Fibroblast of gingiva (primary cell): ENCODE measurements at places on chromosomes 1 and 21.

DNA sequence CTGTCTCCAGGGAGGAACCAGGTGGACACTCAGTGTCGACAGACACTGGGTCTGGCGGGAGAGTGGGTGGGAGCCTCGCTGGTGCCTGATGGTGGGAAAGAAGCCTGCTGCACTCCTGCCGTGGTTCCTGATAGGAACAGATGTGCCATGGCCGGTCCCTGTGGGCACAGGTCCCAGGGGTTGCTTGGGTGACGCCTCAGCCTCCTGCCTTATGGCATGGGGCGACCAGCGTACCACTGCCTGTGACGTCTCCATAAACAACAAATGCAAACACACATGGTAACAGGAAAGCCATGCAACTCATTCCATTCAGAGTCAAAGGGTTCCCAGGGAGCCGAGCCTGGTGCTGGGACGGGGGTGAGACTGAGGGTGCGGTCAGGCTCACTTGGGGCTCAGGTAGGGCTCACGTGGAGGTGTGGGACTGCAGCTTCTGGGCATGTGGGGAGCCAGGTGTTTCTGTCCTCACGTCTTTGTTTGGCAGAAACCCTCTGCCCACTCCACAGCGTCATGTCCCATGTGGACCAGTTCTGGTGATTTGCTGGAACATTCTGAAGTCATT lies 34.8 kb downstream of the SNAP47 start:
- DNase-seq: no peak

GRCh38 chr1:30263888-30264671 lies 459.3 kb downstream of the MATN1 start:
- no peak for DNase-seq

DNA sequence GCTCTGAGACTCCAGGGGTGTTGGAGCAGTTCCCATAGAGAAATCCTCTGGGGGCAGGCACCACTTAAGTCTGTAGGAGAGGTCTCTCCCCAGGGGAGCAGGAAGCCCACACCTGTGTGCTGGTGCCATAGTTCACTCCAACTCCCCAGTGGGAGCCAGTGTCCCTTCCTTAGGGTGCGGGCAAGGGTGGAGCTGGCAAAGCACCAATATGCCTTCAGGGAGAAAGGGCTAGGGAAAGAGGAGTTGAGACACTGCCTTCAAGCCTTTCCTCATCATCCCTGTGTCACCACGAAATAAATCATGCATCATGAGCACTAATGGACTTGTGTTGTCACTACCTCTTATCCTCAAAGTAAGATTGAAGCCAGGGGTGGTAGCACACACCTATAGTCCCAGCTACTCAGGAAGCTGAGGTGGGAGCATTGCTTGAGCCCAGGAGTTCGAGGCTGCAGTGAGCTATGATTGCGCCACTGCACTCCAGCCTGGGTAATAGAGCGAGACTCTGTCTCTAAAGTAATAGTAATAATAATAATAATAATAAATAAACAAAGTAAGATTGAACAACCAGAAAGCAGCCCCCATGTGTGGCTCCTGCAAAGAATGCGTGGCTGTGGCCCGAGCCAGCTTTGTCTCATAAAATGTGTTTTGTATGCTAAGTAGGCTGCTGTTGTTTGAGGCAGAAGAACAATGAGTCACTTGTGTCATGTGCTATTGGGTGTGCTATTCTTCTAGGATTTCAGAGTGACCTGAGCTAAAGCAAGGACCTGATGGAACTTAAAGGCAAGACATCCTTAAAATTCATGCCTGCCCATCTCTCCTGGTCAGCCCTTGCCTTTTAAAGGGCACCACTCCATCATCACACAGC lies 6.7 kb upstream of the TIE1 start:
- DNase-seq: peak; percentile 75

GRCh38 chr1:238419209-238419608 lies 528.5 kb upstream of the ZP4 start:
- DNase-seq: no peak

DNA sequence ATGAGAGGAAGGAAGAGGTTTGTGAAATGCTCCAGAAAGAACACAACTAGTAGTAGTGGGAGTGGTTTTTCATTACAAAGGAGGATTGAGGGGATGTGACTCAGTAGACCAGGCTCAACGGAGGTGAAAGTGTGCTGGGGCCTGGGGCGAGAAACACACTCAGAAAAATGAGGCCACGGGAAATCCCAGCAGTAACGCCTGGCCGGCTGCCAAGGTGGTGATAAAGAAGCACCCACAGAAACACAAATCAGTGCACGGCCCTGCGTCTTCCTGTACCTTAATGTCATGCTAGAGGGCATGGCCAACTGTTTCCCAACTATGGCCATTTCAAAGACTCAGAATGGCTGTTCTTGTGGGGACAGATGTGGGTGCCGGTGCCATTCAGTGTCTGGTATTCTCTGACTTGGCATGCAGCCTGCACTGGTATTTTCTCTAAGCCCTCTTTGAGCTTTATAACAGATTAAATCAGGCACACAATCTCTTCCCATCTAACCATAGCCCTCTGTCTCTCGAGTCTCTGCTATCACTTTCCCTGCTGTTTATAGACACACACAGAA lies 38.2 kb downstream of the URB2 start:
- no peak for DNase-seq

- DNase-seq: peak; percentile 74
Measured at GRCh38 chr1:199742547-199742946, 285.0 kb upstream of the NR5A2 start.

GRCh38 chr1:43691871-43692815 lies 15.2 kb upstream of the ST3GAL3 start:
- DNase-seq: no peak

GRCh38 chr21:24423546-24423945 lies 1183.7 kb downstream of the MRPL39 start:
- no peak for DNase-seq

DNA sequence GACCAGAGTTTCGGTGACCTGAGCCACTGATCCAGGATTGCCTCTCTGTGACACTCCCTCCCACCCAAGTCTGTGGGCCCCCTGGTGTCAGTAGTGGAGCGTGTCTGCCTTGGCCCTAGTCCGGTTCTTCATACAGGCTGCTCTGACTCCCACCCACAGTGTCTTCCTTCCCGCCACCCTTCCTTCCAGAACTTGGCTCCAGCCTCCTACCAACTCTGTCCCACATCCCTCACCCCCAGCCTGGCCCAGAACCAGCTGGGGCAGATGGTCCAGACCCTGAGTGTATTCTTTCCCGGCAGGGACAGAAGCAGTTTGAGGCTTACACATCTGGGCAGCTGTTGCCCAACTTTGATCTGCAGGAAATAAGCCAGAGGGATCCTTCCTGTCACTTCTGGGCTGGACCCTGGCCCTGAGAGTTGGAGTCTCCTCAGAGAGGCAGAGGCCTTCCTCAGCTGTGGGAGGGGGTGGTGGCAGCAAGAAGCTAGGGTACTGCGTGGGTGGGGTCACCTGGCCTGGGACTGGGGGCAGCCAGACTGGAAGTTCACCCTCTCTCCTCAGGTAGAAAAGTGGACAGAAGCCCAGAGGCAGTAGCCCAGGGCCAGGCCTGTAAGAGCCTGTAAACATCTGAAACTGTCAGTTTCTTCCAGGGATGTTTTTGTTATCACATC lies 43.1 kb upstream of the EPS8L3 start:
- peak; percentile 51 for DNase-seq

DNA sequence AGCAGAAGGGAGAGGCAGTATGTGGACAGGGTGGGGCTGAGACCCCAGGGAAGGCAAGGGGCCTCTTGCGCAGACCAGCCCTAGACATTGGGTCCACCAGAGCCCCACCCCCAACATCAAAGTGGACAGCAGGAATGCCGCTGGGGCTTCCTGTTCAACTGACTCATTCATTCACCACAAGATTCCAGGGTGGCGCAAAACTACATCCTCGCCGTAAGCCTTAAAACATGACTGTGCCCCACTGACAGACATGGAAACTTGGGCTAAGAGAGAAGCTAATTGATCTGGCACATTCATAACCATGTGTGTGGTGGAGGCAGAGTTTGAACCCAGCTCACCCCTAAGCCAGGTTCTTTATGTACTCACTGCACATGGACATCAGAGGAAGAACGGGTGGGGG lies 14.0 kb downstream of the COL16A1 start:
- DNase-seq: peak; percentile 89

GRCh38 chr1:240927821-240928220 lies 315.9 kb upstream of the GREM2 start:
- DNase-seq: no peak

DNA sequence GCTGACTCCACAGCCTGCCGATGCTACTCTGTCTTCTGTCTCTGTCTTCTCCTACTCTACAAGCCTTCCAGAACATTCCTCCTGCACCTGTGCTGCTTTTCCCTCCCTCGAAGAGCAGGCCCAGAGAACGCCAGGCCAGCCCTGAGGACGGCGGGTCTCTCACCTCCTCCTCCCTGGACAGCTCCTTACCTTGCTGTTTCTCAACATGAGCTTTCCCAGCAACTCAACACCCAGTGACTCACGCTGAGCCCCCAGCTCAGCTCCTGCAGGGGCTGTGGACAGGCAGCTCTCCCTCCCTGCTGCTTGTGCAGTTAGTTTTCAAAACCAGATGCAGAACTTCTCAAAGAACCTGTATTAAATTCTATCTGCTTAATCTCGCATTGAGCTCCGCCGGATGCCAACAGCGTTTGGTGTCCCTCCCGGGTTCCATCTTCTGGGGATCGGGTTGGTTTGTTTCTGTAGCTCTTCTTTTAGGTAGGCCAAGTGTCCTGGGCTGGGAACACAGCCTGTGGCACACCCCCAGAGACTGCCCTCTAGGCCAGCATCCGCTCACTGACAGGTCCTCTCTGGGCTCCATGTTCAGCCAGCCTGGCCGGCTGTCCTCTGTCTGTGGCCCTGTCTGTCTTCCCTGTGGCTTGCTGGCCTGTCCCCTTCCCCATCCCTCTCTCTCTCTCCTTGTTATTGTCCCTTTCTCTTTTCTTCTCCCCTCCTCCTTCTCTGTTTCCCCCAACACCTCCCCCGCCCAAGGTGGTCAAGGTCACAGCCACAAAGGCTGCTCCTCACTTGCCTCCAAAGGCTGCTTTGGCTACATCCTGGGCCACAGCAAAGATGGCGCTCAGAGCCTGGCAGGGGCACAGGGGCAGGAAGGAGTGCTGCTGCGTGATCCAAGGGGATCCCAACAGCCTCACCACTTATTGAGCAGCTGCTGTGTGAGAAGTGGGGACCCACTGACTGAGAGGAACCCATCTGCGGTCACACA lies 391.0 kb downstream of the MATN1 start:
- no peak for DNase-seq

DNA sequence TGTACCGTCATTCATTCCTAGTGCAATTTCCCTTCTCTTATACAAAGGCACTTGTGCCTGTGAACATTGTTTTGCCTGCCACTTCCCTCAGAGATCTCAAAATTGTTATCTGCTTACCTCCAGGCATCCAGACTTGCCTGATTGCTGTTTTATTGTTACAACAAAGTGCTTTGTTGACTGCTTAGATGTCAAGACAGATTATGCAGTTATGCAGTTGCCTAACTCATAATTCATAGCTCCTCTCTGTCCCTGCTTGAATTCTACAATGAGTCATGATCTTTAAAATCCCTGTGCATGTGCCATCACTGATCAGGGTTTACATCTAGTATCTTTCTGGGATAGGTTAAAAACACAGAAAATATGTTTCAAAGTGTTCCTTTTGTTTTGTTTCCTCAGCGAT lies 24.5 kb downstream of the CXADR start:
- DNase-seq: peak; percentile 3

- DNase-seq: no peak
Measured at GRCh38 chr1:4309676-4310320, 344.6 kb upstream of the AJAP1 start.

DNA sequence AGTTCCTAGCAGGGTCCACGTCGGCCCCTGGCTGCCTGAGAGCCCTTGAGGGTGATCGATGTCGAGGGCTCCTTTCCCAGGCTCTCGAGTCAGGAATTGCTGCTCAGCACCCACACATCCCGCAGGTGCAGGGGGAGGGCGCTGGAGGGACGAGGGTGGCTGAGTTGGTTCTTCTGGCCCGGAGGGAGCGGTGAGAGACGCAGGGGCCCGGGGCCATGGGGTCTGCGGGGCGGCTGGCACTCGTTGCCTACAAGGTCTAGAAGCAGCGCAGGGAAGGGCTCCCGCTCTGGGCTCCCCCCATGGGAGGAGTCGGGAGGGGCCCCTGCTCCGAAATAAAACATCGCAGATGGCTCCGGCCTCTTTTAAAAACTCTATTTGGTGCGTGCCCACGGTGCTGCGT lies 18.2 kb downstream of the PANK4 start:
- no peak for DNase-seq

- no peak for DNase-seq
Measured at GRCh38 chr1:154463512-154463990, 38.5 kb upstream of the TDRD10 start.

DNA sequence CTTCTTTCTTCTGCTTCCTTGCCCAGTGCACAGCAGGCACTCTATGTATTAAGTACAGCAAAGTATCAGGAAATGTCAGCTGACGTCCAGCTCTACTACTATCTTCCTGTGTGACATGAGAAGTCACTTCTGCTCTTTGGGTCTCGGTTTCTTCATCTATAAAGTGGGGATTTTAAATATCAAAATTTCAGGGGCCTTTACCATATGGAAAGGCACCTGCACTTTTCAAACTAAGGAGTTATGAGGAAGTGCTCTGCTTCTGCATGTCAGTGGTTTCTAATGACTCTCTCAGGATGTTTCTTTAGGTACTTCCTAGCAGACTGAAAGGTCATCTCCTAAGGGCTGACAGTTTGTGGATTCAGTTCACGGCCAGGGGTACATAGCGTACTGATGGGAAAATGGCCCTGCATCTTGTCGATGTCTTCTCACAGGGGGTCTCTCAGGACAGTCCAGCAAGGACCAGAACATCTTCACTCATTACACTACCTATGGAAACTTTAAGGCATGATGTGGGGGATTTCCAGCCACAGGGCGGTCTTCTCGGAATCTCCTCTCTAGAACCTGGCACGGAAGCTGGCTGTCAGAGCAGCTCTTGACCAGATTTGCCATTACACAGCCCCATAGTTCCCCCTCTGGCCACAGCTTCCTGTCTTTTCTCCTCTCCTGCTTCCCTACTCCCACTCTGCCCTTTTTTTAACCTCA lies 42.0 kb upstream of the MTF1 start:
- no peak for DNase-seq

DNA sequence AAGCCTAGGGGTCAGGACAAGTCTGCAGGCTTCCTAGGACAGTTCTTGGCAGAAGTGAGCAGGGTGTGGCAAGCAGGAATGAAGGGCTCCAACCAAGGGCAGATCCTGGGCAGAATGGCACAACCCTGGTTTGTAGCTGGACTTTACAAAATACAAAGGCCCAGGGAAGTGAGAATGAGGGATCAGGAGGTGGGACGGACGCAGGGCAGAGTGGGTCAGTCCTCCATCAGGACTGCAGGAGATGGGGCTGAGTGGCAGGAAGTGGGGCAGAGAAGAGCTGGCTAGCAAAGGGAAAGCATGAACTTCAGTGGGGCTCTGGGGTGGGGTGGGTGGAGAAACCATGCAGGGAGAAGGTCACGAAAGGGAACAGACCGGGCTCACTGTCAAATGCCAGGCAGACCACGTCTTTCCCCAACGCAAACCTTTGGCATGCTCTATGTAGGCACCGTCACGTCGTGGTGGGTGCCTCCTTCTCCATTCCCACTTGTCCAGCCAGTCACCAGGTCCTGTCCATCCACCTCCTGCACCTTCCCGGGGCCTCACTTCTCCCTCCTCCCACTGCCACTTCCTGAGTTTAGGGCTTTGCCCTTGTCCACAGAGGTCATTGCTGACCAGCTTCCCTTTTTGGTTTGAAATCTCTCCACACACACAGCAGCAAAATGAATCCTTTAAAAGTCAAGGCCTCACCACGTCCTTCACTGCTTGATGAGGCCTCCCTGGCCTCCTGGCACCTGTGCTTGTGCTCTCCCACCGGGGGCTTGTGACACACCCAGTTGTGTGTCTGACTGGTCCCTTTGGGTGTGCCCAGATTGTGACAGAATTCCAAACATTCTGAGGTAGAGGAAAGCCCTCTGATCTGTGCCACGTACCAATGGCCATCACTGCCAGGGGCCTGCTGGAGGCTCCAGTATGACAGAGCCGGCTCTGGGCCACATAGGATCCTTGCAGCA lies 8.7 kb upstream of the CLDN19 start:
- DNase-seq: no peak
